ENCODE measurements at places on chromosomes 7 and 10.

GRCh38 chr10:74862625-74863024 lies 36.2 kb downstream of the KAT6B start:
- no peak for DNase-seq

- DNase-seq: peak; percentile 95
Observed at GRCh38 chr10:32958085-32959005, at the start of gene ITGB1. Gene ITGB1 (minus strand): TSS chr10:32958230. CDS start chr10:32935558, 22,672 bp downstream.

- DNase-seq: no peak
Observed at GRCh38 chr7:120089968-120090367, 183.0 kb upstream of the KCND2 start.

GRCh38 chr10:29257106-29257783 lies 31.6 kb upstream of the LYZL1 start:
- no peak for DNase-seq

DNA sequence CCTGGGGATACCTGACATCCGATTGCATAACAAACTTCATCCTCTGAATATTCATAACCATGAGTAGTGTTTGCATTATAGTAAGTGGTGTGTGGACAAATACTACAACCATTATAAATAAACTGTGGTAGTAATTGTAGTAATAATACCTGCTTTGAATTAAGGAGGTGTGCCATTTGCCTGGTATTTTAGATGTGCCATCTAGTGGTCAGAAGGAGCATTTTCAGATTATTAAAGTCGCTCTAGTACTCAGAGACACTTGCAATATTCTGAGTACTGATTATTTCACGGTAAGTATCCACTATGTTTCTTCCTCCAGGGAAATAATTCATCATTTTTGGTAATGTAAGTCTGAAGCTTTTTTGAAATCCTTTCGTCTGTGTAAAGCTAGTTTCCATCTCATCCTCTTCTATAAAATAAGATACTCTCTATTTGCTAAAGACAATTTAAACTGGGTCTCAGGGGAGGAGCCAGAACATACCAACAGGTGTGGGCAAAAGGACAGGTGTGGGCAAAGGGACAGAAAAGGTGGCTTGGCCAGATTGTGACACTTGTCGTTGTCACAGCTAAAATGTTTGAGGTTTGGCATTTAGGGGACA lies 115.3 kb upstream of the WDR11 start:
- DNase-seq: no peak

DNA sequence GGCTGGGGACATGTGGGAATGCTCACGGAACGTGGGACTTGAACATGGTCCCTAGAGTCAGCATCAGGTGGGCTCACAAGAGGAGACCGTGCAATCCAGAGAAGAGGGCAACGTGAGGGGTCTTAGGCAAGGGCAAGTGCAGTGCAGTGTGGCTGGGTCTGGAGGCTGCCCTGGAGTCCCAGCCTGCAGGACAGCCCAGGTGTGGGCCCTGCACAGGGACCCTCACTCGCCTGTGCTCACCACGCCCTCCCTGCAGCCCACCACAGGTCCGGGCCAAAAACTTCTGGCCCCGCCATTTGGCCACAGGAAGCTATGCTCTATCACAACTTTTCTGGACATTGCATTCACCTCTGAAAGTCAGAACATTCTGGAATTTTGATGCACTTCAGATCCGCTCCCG lies 133.5 kb downstream of the PAXIP1 start:
- DNase-seq: no peak

DNA sequence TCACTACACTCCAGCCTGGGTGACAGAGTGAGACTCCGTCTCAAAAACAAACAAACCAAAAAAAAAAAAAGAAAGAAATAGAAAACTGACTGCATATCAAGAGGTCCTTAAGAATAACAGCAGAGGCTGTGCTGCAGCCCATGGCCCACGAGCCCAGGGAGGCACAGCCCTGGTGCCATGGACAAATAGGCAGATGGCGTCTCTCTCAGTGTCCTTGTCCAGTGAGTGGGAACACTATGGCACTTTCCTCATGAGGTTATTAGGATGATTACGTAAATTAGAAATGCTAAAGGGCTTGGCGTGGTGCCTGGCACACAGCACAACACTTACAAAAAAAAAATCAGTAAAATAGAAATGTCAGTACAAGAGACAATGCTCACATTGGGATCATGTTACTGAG lies 33.4 kb upstream of the PFKP start:
- no peak for DNase-seq

DNA sequence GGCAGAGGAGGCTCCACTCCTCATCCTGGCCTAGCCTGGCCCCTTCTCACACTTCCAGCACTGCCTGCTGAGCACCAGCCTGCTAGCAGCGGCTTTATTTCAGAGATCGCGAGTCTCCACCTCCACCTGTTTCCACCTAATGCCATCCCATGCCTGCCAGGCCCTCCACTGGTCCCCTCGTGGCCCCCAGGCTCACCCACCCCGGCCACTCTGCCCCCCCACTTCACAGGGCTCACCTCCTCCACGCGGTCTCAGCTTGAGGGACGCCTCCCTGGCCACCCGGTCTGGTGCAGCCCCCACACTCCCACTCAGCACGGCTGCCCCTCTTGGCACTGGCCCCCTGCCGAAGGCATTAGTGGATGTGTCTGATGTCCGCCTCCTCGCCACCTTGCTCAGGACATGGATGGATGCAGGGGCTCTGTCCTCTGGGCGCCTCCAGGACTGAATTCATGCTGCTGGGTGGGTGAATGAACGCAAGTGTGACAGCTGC lies 3.8 kb upstream of the NKX6-2 start:
- DNase-seq: no peak

DNA sequence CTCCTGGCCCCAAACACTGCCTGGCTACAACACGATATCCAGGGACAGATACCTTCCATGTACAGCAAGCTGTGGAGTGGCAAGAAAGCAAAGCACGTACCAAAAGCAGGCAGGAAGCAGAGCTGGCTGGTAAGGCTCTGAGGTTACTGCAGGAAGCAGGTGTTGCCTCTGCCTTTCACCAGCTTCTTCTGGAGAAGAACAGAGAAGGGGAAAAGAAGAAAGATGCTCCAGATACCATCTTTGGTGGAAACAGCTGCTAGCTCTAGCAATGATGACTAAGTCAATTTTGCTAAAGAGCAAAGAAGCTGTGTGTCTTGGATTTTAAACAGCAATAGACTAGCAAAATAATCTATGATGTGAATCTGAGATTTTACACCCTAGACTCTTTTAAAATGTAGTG lies 34.9 kb upstream of the PRSS1 start:
- DNase-seq: no peak

GRCh38 chr7:29866490-29866930 lies 60.2 kb downstream of the WIPF3 start:
- DNase-seq: no peak

Data from neuronal stem cell (in vitro differentiated cells).